ENCODE measurements at places on chromosomes 12 and 14.

DNA sequence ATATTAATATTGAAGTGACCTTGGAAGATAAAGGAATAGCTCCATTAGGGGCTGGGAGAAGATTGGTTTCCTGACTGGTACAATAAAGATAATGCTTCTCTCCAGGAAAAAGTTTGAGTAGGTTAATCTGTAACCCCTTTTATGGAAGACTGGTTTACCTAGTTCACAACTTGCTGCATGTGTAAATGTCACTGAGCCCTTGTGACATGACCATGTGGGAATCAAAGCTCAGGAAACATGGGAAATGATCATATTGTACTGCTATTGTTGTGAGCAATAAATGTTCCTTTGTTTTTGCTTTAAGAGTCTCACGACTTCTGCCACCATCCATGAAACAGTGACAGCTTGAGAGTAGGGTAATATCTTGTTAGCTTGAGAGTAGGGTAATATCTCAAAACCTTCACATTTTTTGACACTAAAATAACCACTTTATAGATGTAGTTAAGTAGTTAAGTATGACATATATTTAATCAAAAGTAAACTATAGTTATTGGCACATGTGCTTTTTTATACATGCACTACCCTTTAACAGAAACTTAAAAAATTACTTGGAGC lies 1338.6 kb downstream of the FSCB start:
- DNase-seq: no peak

- no peak for DNase-seq
Measured at GRCh38 chr12:106358396-106359241, 1.1 kb downstream of the POLR3B start.

- no peak for DNase-seq
Measured at GRCh38 chr14:32358781-32359180, 29.7 kb downstream of the AKAP6 start.

- no peak for DNase-seq
Measured at GRCh38 chr12:4293966-4294505, 20.5 kb downstream of the CCND2 start.

DNA sequence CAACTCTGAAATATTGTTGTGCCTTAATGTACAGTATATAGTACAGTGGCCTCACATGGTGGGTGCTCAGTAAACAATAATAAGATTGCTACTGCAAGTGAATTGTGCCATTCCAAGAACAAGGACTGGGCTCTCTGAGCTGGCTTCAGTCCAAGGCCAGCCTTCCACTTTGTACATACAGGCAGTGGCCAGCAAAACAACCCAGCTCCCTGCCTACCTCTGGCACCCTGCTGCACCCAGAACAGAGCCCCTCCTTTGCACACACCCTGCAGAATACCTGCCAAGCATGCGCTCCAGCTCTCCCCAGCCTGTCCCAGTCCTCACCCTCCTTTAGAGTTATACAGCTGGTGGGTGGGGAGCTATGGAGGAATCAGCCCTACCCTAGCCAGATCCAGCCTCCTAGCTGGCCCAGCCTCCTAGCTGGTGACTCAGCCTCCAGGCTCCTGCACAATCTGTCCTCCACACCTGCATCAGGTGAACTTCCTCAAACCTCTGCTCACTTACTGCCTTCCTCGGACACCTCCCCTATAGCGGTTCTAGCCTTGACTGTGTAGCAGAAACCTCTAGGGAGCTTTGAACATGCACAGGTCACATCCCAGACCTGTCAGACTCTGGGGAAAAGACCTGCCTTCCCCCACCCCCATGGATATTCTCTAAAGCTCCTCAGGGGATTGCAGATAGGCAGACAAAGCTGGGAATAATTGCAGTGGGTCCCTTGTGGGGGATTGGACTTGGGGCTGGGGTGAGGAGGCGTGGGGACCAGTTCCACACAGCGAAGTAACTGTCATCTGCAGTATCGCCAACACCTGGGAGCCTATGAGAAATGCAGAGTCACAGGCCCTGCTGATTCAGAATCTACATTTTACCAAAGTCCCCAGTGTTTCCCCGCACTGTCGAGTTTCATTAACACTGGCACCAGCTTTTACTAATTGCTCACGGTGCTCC lies 17.9 kb downstream of the ZDHHC22 start:
- DNase-seq: no peak

- no peak for DNase-seq
Measured at GRCh38 chr12:128361400-128361995, 94.5 kb downstream of the TMEM132C start.

DNA sequence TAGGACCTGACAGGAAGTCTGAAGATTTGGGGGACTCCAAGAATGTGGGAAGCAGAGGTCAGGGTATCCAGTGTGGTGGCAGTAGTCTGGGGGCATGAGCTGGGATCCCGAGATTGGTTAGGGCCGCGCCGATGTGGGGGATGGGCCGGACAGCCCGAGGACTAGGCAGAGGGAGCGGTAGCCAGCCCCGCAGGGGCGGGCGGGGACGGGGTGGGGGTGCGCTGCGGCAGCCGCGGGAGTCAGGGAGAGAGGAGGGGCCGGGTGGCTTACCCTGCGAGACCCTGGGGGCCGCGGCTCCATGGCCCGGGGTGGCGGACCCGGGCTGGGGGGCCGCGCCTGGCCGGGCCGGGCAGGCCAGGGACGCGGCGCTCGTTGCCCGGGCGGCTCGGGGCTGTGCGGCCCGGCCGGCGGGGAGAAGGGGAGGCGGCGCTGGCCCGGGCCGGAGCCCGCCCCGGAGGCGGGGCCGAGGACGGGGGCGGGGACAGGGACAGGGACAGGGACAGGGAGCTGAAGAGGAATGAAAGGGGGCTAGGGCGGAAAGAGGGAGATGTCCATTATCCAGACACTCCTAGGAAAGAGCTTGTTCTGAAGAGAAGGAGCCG lies 5.6 kb downstream of the ZNF385A start:
- DNase-seq: no peak

- DNase-seq: no peak
Measured at GRCh38 chr12:93183940-93184671, 193.6 kb upstream of the NUDT4 start.

DNA sequence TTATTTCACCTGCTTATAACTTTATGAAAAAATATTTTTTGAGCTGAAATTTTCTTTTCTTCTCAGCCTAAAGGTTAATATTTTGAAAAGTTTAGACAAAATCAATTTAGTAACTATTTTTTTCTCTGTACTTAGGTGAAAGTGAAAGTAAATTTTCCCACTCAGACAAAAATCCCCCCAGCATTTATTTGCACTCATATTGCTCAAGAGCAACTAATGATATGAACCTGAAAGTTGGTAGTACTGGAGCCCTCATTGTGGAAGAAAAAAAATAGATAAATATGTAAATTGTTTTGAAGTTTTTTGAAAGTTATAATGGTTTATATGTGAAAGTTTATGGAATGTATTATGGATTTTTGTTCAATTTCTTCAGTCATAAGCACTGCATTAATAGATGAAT lies 1005.9 kb upstream of the ATXN7L3B start:
- DNase-seq: no peak

GRCh38 chr12:65432114-65432513 lies 153.6 kb downstream of the MSRB3 start:
- no peak for DNase-seq

DNA sequence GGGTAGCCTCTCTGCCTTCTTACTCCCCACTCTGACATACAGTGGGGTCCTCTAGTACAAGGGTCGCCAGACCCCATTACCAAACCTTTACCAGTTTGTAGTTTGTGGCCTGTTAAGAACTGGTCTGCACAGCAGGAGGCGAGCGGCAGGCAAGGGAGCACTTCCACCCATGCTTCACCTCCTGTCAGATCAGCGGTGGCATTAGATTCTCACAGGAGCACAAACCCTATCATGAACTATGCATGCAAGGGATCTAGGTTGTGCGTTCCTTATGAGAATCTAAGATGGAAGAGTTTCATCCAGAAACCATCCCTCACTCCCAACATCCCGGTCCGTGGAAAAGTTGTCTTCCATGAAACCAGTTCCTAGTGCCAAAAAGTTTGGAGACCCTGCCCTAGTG lies 146.5 kb downstream of the HMGA2 start:
- DNase-seq: no peak

DNA sequence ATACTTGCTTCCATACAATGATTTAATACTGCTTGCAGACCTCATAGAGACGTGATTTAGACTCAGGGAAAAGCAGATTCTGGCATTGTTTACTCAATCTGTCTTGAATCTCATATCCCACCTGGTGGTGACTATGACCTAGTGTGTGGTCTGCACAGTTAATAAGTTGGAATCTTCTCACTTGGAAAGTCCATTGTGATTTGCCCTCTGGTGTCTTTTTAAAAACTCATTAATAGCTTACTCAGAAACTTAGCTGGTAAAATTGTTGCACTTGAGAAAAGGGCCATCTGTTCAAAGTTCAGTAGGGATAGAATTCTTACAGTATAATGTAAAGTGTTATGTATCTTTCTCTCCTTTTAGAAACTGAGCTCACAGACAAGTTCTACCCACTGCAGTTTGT lies 106.0 kb downstream of the PELI2 start:
- DNase-seq: no peak

GRCh38 chr12:50551866-50552265 lies 47.1 kb downstream of the DIP2B start:
- DNase-seq: no peak

DNA sequence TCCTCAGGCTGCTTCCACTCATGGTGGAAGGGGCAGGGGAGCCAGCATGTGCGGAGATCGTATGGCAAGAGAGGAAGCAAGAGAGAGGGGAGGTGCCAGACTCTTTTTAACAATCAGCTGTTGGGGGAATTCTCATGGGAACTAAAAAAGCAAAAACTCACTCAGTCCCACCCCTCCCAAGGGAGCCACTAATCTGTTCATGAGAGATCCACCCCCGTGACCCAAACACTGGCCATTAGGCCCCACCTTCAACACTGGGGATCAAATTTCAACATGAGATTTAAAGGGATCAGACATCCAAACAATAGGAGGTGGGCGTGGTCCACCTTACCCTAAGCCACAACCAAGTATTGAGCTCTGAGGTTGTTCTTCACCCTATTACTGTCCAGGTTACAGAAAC lies 375.1 kb downstream of the GRIN2B start:
- DNase-seq: no peak

- no peak for DNase-seq
Measured at GRCh38 chr12:125454786-125455480, 389.7 kb downstream of the AACS start.

- no peak for DNase-seq
Measured at GRCh38 chr12:127414636-127415035, 852.3 kb upstream of the TMEM132C start.

DNA sequence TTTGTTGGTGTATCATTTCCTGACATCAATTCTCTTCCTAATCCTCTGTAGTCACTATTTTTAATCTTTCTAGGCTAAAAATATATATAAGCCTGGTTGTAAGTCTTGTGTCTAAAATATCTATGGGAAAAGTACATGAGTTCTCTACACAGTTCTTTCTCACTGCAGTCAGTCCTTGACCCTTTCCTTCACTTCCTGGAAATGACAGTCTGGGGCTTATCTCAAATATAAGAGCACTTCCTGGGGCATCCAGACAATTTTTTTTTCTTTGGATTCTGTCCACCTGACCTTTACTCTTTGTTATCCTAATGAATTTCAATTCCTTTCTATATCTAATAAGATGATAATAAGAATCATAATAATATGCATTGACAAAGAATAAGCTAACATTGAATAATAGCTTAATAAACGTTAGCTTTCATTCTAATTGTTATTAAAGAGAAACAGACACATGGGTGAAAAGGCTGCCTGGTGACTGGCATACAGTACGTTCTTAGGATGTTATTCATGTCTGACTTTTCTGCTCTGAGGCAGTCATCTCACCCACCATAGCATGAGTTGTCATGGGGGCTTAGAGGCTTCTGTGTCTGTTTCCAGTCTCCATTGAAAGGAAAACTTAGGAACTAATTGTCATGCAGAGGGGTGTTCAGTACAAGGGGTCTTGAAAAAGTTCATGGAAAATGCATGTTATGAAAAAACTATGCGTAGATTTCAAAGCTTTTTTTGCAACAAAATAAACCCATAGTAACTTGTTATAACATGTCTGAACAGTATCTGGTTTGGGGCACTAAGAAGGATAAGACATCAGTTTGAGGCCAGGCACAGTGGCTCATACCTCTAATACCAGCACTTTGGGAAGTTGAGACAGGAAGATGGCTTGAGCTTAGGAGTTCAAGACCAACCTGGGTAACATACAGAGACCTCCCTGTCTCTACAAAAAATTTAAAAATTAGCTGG lies 66.2 kb upstream of the DNM1L start:
- no peak for DNase-seq

DNA sequence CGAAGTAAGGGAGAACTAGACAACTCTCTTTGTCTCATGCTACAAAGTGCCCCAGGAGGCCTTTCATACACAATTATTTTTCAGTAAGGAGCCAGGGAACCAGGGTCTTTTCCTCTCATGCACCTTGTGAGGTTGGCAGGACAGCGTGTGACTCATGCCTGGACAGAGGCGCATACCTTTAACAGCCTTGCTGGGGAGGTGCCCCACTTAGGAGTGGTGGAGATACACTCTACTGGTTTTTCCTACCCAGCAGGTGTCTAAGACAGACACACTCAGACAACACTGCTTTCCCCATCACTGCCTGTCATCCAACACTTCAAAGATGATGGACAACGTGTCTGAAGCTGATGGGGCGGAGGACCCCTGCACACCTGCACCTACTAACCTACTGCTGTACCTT lies 49.1 kb downstream of the B4GALNT3 start:
- DNase-seq: no peak

GRCh38 chr12:129127211-129127610 lies 273.9 kb downstream of the GLT1D1 start:
- no peak for DNase-seq

GRCh38 chr12:27293463-27293862 lies 39.2 kb upstream of the BMAL2 start:
- DNase-seq: no peak

Measured in stimulated activated naive CD4-positive, alpha-beta T cell (primary cell).